ENCODE measurements at places on chromosomes 3 and 15. TPM values are rescaled to one million over a fixed set of nuclear protein-coding genes. Genes with fewer than 3 reads are reported as not detected.

DNA sequence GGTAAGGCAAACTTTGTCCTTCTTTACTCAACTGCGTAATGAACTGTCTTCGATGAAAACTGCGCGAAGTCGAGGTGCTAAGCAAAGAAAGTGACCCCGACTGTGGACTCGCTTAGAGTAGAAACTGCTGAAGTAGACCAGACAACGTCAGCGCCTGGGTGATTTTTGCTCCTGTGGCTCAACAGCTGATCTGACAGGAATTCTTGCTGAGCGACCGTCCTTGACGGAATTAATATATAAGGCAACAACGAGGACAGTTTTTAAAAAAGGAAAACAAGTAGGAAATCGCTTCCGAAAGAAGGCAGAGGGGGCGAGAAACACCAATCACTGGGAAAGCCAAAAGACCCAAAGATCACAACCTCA is 541 bp downstream of the RPS27L start:
- peak overlapping the region; percentile 83 for H3K4me3 ChIP-seq
- peak overlapping the region; percentile 82 for H3K27ac ChIP-seq
- no peaks in the 10 kb centered on the region for H3K27me3 ChIP-seq
- peaks cover 3% of the 10 kb centered on the region for H3K36me3 ChIP-seq
- peak; percentile 8 for DNase-seq

DNA sequence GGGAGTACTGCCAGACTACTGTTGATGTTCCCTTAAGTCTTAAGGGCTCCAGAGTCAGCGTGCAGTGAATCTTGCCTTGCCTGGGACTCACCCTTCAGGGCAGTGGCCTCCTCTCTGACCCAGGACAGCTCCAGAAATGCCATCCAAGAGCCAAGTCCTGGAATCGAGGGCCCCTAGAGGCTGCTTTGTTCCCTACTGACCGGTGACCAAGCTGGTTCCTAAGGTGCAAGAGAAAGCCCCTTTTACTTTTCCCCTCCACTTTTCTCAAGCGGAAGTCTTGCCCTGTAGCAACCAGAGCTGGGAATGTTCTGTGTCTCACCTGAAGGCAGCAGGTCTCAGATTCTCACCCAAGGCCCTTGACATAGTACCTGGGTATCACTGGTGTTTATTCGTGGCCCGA is 238.0 kb downstream of the DOCK3 start:
- no peaks in the 10 kb centered on the region for H3K27me3 ChIP-seq
- no peaks in the 10 kb centered on the region for H3K36me3 ChIP-seq
- no peak overlapping the region for H3K4me3 ChIP-seq
- no peak for DNase-seq
- no peak overlapping the region for H3K27ac ChIP-seq
- H3K4me1 ChIP-seq, result no peaks in the 10 kb centered on the region

GRCh38 chr3:182829761-182830405 is 36.6 kb downstream of the ATP11B start:
- H3K27ac ChIP-seq, result no peak overlapping the region
- peaks cover 8% of the 10 kb centered on the region for H3K36me3 ChIP-seq
- no peak for DNase-seq
- H3K27me3 ChIP-seq, result no peaks in the 10 kb centered on the region
- no peak overlapping the region for H3K4me3 ChIP-seq

The SLC28A1 gene
- polyA plus RNA-seq, result not detected

The CYB561D2 gene
- 78.2 TPM for polyA plus RNA-seq

DNA sequence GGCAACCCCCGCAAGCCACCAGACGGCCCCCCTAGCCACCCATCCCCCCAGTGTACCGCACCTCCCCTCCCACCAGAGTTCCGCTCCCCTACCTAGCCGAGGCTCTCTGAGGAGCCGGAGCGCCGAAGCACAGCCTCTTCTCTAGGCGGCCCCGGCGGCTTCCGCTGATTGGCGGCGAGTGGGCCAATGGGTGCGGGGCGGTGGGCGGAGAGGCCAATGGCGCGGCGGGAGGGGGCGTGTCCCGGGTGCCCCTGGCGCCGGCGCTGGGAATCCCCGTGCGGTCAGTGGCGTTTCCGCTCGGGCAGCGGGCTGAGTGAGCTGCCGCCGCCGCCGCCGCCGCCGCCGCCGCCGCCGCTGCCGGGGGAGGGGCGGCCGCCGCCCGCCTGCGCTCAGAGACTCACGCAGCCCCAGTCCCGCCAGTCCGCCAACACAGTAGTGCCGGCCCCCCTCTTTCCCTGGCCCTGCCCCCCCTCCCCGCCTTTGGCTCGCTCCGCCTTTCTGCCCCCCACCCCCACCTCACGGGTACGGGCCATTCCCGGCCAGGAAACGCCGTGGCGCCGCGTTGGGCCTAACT is at the start of gene SETD5:
Gene SETD5, plus strand, starts transcription at position 284 of the 574 bp plus-strand sequence. CDS start 31,324 bp downstream, outside the sequence.
- H3K36me3 ChIP-seq, result peaks cover 22% of the 10 kb centered on the region
- peak; percentile 99 for DNase-seq
- H3K4me1 ChIP-seq, result peaks cover 69% of the 10 kb centered on the region
- H3K27me3 ChIP-seq, result no peaks in the 10 kb centered on the region

GRCh38 chr3:32257641-32258438 is 19.4 kb downstream of the CMTM8 start:
- no peak overlapping the region for H3K4me3 ChIP-seq
- no peaks in the 10 kb centered on the region for H3K4me1 ChIP-seq
- no peak for DNase-seq
- no peak overlapping the region for H3K27ac ChIP-seq
- no peaks in the 10 kb centered on the region for H3K36me3 ChIP-seq

The CDC25A gene
- polyA plus RNA-seq, result not detected

- DNase-seq, result no peak
- no peak overlapping the region for H3K4me3 ChIP-seq
- H3K27me3 ChIP-seq, result peaks cover 36% of the 10 kb centered on the region
- no peaks in the 10 kb centered on the region for H3K36me3 ChIP-seq
Observed at GRCh38 chr15:76333720-76334437, 2.7 kb upstream of the ISL2 start.

All from CD8-positive, alpha-beta memory T cell (primary cell).